ENCODE measurements at places on chromosomes 1 and 21.

- DNase-seq, result no peak
Observed at GRCh38 chr1:149844650-149845255, 54.6 kb upstream of the BOLA1 start.

DNA sequence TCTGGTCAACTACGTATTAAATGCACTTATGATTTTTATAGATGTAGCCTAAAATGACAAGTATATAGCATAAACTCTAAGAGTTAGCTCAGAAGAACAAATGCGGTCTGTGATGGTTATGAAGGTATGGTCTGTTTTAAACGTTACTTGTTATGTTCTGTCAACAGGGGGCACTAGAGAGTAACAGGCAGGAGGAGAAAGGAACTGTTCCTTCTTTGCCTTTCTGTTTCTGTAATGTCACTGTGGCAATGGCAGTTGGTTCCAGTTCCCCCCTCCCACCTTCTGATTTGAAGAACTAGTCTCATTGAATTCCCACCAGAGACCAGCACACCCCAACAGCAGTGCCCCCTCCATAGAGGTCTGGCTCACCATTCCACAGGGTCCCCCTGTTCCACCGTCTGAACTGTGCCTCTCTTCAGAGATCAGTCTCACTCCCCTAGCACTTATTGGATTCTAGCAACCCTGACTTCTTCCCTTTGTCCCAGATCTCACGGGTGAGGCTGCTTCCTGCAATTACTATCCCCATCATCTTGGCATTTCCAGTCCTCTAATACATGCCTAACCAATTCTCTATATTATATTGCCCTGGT is 14.0 kb downstream of the KRTAP24-1 start:
- no peak for DNase-seq

DNA sequence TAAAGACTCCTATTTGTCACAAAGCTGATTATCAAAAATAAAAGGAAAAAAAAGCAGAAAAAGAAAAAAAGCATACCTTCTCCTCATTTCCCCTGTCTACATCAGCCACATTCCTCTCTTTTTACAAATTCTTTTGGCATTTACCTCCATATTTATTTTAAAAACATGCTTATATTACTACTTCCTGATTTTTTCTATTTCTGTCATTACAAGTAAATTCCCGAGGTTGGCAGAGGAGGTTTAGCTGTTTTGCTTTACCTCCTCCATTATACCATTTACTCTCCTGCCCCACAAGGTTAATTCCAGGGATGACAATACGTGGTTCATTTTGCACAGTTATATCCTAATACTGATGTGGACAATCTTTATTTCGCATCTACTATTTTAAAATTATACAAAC is 26.3 kb upstream of the CD34 start:
- DNase-seq, result no peak

- DNase-seq, result no peak
Observed at GRCh38 chr1:78038071-78038470, 7.7 kb upstream of the GIPC2 start.

DNA sequence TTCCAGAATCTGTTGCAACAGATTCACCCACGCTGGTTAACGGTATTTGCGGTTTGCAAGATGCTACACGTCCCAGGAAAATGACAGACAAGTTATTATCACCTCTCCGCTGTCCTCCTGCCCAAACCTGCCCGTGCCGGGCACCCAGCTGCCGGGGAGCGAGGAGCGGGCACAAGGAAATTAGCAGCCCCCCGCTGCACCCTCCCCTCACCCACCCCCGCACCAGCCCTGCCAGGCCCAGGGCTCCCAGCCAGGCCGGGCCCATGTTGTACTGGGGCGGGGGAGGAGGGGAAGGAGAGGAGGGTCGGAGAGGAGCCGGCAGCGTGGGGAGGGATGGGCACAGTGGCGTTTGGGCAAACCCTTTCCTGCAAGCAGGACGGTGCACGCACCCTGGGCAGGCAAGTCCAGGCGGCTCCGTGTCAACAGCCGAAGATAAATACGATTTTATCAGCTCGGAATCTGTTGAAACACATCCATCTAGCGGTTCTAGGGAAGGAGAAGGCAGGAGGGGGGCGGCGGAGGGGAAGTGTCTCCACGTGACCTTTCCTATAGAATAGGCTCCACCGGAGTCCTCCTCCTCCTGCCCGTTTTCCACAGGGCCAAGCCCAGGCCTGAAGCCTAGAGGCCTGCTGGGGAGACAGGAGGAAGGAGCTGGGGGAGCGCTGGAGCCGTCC is 35.1 kb upstream of the CCDC27 start:
- no peak for DNase-seq

DNA sequence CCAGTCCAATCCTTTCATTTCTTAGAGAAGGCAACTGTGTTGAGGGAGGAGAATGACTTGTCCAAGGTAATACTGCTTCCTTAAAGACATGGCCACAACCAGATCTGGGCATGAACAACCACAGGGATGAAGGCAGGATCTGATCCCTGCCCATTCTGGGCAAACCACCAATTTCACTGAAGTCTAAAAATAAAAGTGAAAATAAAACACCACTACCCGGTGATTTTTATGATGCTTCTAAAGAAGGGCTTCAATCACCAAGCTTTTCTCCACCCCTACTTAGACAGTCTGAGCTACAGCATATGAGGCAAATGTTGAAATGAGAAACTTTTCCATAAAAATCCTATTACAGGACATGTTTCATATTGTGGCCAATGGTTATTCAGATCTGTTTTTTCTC is 133.0 kb downstream of the PTPN14 start:
- no peak for DNase-seq

Measured in CD4-positive, alpha-beta T cell treated with Interleukin-4 for 1 hour (primary cell).